ENCODE measurements at places on chromosomes 1 and 21. TPM values are rescaled to one million over a fixed set of nuclear protein-coding genes. Genes with fewer than 3 reads are reported as not detected.

Gene ZNF593
- total RNA-seq, result 31.5 TPM

Gene HDGF
- 122 TPM for total RNA-seq

Gene C1orf94
- total RNA-seq, result not detected

Gene LMX1A
- not detected for total RNA-seq

Gene RCOR3
- 32.8 TPM for total RNA-seq
